ENCODE measurements at places on chromosomes 13 and 19. TPM values are rescaled to one million over a fixed set of nuclear protein-coding genes. Genes with fewer than 3 reads are reported as not detected.
A peak's percentile ranks its signal among the peaks of the same experiment; 100 is the strongest.

GRCh38 chr19:18340990-18341868 is 831 bp downstream of the PGPEP1 start:
- no peak for DNase-seq

DNA sequence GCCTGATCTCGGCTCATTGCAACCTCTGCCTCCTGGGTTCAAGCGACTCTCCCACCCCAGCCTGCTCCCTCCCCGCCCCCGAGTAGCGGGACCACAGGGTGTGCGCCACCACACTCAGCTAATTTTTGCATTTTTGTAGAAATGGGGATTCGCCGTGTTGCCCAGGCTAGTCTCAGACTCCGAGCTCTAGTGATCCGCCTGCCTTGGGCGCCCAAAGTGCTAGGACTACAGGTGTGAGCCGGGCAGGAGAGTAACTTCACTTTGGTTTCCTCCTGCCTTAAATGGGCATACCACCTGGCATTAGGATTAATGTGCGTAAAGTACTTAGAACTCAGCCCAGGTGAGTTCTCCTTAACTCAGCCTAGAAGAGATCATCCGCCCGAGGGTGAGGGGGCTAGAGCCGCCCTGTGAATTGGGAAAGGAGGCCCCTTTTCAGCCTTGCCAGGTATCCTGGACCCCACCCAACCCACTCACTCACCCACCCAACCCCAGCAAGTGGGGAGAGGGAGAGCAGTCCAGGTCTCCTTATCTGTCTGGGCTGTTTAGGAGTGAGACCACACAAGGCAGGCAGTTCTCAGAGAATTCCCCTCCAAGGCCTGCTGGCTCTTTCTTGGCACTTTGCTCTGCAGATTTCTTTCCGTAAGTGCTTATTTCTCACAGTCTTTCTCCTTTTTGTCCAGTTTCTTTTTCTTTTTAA is 1.2 kb upstream of the ZFP36 start:
- DNase-seq = no peak

DNA sequence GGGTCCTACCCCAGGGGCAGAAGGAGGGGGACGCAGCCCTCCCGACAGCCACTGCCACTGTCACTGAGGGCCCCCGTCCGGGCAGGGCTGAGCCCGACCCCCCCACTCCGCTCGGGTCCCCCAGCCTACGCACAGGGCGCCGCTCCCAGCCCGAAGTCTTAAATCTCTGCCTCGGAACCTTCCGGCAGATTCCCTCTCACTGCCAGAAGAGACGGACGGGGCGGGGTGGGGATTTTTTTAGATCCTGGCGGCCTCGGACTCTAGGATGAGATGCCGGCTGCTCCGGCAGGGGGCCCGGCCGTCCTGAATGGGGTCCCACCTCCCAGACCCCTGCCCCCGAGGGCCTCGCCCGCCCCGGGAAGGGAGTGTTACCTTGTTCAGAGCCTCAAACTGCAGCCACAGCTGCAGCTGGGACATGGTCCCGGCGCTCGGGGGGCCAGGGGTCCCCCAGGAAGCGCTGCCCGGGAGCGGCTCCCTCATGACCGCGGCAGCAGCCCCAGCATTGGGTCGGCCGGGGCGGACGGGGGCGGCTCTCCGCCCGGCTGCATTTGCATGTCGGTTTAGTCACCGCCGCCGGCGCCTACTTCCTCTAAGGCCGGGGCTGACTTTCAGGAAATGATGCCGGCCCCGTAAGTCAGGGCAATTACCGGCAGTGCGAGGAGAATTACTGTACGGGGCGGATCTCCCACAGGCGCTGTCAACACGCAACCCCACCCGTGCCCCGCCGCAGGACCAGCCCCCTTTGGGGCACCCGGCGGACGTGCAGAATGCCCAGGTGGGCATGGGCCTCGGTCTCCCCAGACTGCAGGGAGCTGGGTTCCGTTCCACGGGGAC is 28.1 kb downstream of the GPX4 start:
- peak; percentile 43 for DNase-seq

LILRA1 gene
- polyA plus RNA-seq = not detected

ANKLE1 gene
- 0.33 TPM for polyA plus RNA-seq
